ENCODE measurements at places on chromosomes 6 and 20. TPM values are rescaled to one million over a fixed set of nuclear protein-coding genes. Genes with fewer than 3 reads are reported as not detected.

GRCh38 chr6:25318589-25318988 lies 39.4 kb downstream of the CARMIL1 start:
- no peak overlapping the region for H3K27ac ChIP-seq
- H3K36me3 ChIP-seq = no peaks in the 10 kb centered on the region
- no peaks in the 10 kb centered on the region for H3K27me3 ChIP-seq
- H3K4me3 ChIP-seq = no peak overlapping the region

- H3K4me3 ChIP-seq = no peak overlapping the region
- no peak overlapping the region for H3K27ac ChIP-seq
- H3K4me1 ChIP-seq = peaks cover 19% of the 10 kb centered on the region
- H3K36me3 ChIP-seq = no peaks in the 10 kb centered on the region
Observed at GRCh38 chr6:29653452-29654038, 3.3 kb upstream of the MOG start.

- no peaks in the 10 kb centered on the region for H3K27me3 ChIP-seq
- H3K27ac ChIP-seq = no peak overlapping the region
- DNase-seq = no peak
- H3K4me1 ChIP-seq = no peaks in the 10 kb centered on the region
Observed at GRCh38 chr6:90819483-90819882, 232.6 kb upstream of the MAP3K7 start.

GRCh38 chr6:111994791-111995190 lies 59.1 kb upstream of the CCN6 start:
- H3K4me3 ChIP-seq = no peak overlapping the region
- H3K4me1 ChIP-seq = peaks cover 62% of the 10 kb centered on the region
- no peak overlapping the region for H3K27ac ChIP-seq
- DNase-seq = no peak
- H3K27me3 ChIP-seq = no peaks in the 10 kb centered on the region

DNA sequence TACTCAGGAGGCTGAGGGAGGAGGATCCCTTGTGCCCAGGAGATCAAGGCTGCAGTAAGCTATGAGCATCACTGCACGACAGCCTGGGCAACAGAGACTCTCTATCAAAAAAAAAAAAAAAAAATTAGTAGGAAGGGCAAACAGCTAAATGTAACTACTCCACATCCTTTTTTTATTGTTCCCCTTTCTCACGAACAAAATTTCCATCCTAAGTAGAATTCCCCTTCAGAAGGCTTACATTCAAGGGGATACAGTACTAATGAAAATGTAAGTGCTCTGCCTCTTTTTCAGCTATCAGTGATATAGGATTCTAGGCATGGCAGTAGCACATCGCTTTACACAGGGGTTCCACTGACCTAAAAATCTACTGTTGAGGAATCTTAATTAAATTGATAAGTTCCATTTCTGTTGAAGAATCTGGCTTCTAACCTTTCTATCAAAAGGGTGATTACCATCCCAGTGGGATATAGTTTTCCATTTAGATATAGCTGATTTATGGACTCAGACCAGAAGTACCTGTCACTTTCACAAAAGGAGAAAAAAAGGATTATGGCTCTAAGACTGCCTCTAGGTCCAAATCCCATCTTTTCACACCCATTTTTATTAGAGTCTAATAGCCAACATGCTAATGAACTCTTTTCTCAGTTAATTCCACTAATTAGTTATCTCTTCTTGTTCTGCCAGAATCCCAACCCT lies 2.6 kb downstream of the B4GALT5 start:
- H3K4me3 ChIP-seq = no peak overlapping the region
- no peaks in the 10 kb centered on the region for H3K36me3 ChIP-seq
- no peak overlapping the region for H3K27ac ChIP-seq
- H3K4me1 ChIP-seq = peaks cover 52% of the 10 kb centered on the region

The RAB22A gene
- 11.0 TPM for polyA plus RNA-seq

The SLC2A10 gene
- polyA plus RNA-seq = not detected

The CLVS2 gene
- not detected for polyA plus RNA-seq

GRCh38 chr6:6393069-6393529 lies 72.6 kb upstream of the F13A1 start:
- DNase-seq = no peak
- no peaks in the 10 kb centered on the region for H3K4me1 ChIP-seq
- H3K36me3 ChIP-seq = no peaks in the 10 kb centered on the region
- H3K27me3 ChIP-seq = no peaks in the 10 kb centered on the region

The OTOR gene
- not detected for polyA plus RNA-seq

The SFTA2 gene
- polyA plus RNA-seq = not detected

The PDE10A gene
- polyA plus RNA-seq = not detected

DNA sequence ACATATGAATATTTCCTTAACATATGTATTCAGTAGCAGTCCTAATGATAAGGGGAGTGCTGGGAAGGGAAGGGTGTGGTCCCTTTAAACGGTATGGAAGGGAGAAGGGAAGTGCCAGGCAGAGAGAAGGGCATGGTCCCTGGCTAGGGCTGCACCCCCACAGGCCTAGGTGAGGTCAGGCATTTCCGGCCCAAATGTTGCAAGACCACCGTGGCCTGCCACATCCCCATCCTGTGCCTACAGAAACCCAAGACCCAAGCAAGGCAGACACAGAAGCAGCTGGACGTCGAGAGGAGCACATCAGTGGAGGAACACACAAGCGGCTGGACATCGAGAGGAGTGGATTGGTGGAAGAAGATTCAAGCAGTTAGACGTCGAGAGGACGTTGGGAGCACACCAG lies 5.9 kb downstream of the RRAGD start:
- H3K36me3 ChIP-seq = no peaks in the 10 kb centered on the region
- no peaks in the 10 kb centered on the region for H3K27me3 ChIP-seq
- H3K4me3 ChIP-seq = no peak overlapping the region

- no peaks in the 10 kb centered on the region for H3K36me3 ChIP-seq
- no peak for DNase-seq
- no peaks in the 10 kb centered on the region for H3K27me3 ChIP-seq
- no peaks in the 10 kb centered on the region for H3K4me1 ChIP-seq
Observed at GRCh38 chr6:11779329-11780096, 910 bp upstream of the ADTRP start.

DNA sequence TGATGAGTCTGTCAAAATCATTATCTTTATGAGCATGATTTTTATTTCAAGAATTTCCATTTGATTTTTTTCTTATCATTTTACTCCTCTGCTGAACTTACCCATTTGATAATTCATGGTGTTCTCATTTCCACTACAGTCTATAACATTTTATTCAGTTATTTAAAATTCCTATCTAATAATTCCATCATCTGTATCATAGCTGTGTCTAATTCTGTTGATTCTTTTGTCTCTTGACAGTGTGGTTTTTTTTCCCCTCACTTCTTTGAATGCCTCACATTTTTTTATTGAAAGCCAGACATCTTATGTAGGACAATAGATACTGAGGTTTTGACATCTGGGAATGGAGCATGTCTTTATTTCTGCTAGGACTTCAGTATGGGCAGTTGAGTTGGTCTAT lies 16.5 kb upstream of the APCDD1L start:
- H3K36me3 ChIP-seq = no peaks in the 10 kb centered on the region
- H3K27me3 ChIP-seq = no peaks in the 10 kb centered on the region
- no peak overlapping the region for H3K4me3 ChIP-seq
- DNase-seq = no peak
- H3K27ac ChIP-seq = no peak overlapping the region

DNA sequence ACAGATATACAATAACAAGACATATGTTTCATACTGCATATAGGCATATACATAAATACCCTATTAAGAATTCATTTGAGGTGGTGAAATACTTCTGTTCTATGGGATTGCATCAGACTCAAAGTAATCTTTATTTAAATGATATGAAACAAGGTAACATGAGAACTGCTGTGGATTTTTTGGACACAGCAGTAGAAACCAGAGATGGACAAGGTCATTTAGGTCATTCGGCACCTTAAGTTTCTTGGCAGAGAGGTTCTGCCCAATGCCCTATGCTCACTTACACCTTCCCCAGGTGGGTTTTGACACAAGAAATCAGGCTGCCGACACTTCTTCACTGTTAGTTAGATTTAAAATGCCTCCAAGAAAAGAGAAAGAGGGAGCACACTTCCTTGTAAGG lies 43.9 kb upstream of the RBM24 start:
- H3K36me3 ChIP-seq = no peaks in the 10 kb centered on the region
- no peak for DNase-seq
- no peaks in the 10 kb centered on the region for H3K27me3 ChIP-seq
- no peak overlapping the region for H3K4me3 ChIP-seq
- no peak overlapping the region for H3K27ac ChIP-seq

DNA sequence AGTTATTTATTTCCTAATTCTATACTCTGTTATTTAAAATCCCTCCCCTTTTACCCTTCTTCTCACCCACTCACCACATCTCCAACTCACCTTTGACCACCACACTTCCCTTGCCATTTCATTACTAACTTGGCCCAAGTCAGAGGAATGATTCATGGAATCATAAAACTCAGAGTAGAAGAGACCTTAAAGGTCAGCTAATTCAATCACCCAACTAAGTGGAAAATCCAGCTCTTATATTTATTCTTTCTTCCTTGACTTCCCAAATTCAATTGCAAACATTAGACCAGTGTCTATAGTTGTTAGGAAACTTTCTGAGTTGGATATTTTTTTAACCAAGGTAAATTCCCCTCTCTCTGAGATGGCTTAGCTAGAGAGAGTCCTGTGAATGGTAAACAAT lies 26.5 kb upstream of the HEY2 start:
- no peak overlapping the region for H3K4me3 ChIP-seq
- H3K27me3 ChIP-seq = no peaks in the 10 kb centered on the region
- no peaks in the 10 kb centered on the region for H3K4me1 ChIP-seq
- no peak for DNase-seq

Data from CD4-positive, alpha-beta memory T cell (primary cell).